ENCODE measurements at places on chromosomes 3 and 15. TPM values are rescaled to one million over a fixed set of nuclear protein-coding genes. Genes with fewer than 3 reads are reported as not detected.

CCR9 gene
- not detected for total RNA-seq

ARPIN gene
- total RNA-seq, result 11.3 TPM

PLXND1 gene
- 65.5 TPM for total RNA-seq

IL12A gene
- total RNA-seq, result 0.17 TPM

RGMA gene
- 1.1 TPM for total RNA-seq

SNTN gene
- total RNA-seq, result not detected

PRKCD gene
- 2.4 TPM for total RNA-seq

LCMT2 gene
- total RNA-seq, result 9.1 TPM

FEZF2 gene
- total RNA-seq, result not detected

CRABP1 gene
- not detected for total RNA-seq

FXR1 gene
- 307 TPM for total RNA-seq

HACL1 gene
- 18.7 TPM for total RNA-seq

TTBK2 gene
- total RNA-seq, result 6.0 TPM

LRRC3B gene
- not detected for total RNA-seq

THBS1 gene
- total RNA-seq, result 791 TPM

GHSR gene
- total RNA-seq, result not detected

HESX1 gene
- total RNA-seq, result 0.79 TPM

FETUB gene
- not detected for total RNA-seq

SPATA12 gene
- total RNA-seq, result not detected

RTP4 gene
- total RNA-seq, result 3.0 TPM

ARL14 gene
- not detected for total RNA-seq

ZNF501 gene
- 9.0 TPM for total RNA-seq

WDR49 gene
- under 0.01 TPM for total RNA-seq

C3orf49 gene
- total RNA-seq, result not detected

GOLGA8H gene
- total RNA-seq, result 0.16 TPM

INKA1 gene
- 12.1 TPM for total RNA-seq

CLEC3B gene
- total RNA-seq, result 33.1 TPM

EFCC1 gene
- under 0.01 TPM for total RNA-seq

CPLX3 gene
- total RNA-seq, result under 0.01 TPM

HTR3E gene
- not detected for total RNA-seq

CCR8 gene
- total RNA-seq, result not detected

FOXL2NB gene
- not detected for total RNA-seq

ATP8B4 gene
- total RNA-seq, result 29.4 TPM

CCDC33 gene
- total RNA-seq, result 0.16 TPM

CLDN1 gene
- 0.17 TPM for total RNA-seq

ZNF639 gene
- 19.5 TPM for total RNA-seq

SCN11A gene
- total RNA-seq, result not detected

PARP15 gene
- total RNA-seq, result 0.17 TPM

C3orf62 gene
- 1.8 TPM for total RNA-seq

TGM5 gene
- total RNA-seq, result not detected

PROK2 gene
- not detected for total RNA-seq

CYP19A1 gene
- total RNA-seq, result 1.8 TPM

SERPINI2 gene
- total RNA-seq, result not detected

CHRM5 gene
- under 0.01 TPM for total RNA-seq

EHHADH gene
- total RNA-seq, result 4.1 TPM

PLA2G4B gene
- total RNA-seq, result 0.79 TPM

RLBP1 gene
- total RNA-seq, result not detected

TTC21A gene
- total RNA-seq, result 4.8 TPM

CLRN1 gene
- not detected for total RNA-seq

TRAT1 gene
- total RNA-seq, result not detected

GP9 gene
- not detected for total RNA-seq

ITIH3 gene
- total RNA-seq, result not detected

MKRN2OS gene
- total RNA-seq, result not detected

SSUH2 gene
- total RNA-seq, result not detected

CASR gene
- not detected for total RNA-seq

Measured in bronchial smooth muscle cell (primary cell).